HT1080 (cell line): ENCODE measurements at places on chromosomes 2 and 18. TPM values are rescaled to one million over a fixed set of nuclear protein-coding genes. Genes with fewer than 3 reads are reported as not detected.

Gene ARHGAP28
- total RNA-seq = 2.5 TPM in 1 of 2 replicates, not detected in the other

Gene CRIM1
- total RNA-seq = 113 and 135 TPM in 2 replicates

Gene CCDC141
- not detected in 2 replicates for total RNA-seq

Gene ARHGEF33
- 0.80 TPM in 1 of 2 replicates, not detected in the other for total RNA-seq

Gene GRHL1
- total RNA-seq = 0.11 and 0.17 TPM in 2 replicates

Gene FAM228A
- total RNA-seq = not detected in 2 replicates

Gene MREG
- total RNA-seq = 17.6 and 19.8 TPM in 2 replicates

Gene TCF23
- total RNA-seq = not detected in 2 replicates

Gene POTEI
- 0.31 and 0.33 TPM in 2 replicates for total RNA-seq

Gene FAM110C
- total RNA-seq = 0.02 TPM in 1 of 2 replicates, not detected in the other

Gene CDH19
- total RNA-seq = not detected in 2 replicates

Gene WDCP
- total RNA-seq = 13.7 and 14.6 TPM in 2 replicates

Gene IL36G
- total RNA-seq = not detected in 2 replicates

Gene GNAL
- total RNA-seq = 0.10 and 1.0 TPM in 2 replicates

Gene AMER3
- not detected in 2 replicates for total RNA-seq

Gene NOL4
- not detected in 2 replicates for total RNA-seq

Gene ALPP
- not detected in 2 replicates for total RNA-seq

Gene GCA
- total RNA-seq = 3.2 and 3.5 TPM in 2 replicates

Gene ATP6V1B1
- total RNA-seq = not detected in 2 replicates

Gene ARMC9
- 11.0 and 13.0 TPM in 2 replicates for total RNA-seq

Gene TCF7L1
- 0.10 and 0.16 TPM in 2 replicates for total RNA-seq

Gene ELOA2
- not detected in 2 replicates for total RNA-seq

Gene CYS1
- total RNA-seq = 0.05 and 0.10 TPM in 2 replicates

Gene MC4R
- total RNA-seq = not detected in 2 replicates

Gene HRH4
- not detected in 2 replicates for total RNA-seq

Gene PSMA8
- not detected in 2 replicates for total RNA-seq

Gene GBX2
- 1.9 and 3.7 TPM in 2 replicates for total RNA-seq

Gene ACMSD
- total RNA-seq = not detected in 2 replicates

Gene NIF3L1
- total RNA-seq = 78.9 and 87.4 TPM in 2 replicates

Gene TMEM247
- total RNA-seq = not detected in 2 replicates

Gene SERPINB13
- not detected in 2 replicates for total RNA-seq

Gene CFAP53
- 0.31 and 0.33 TPM in 2 replicates for total RNA-seq
